ENCODE measurements at places on chromosomes 11 and 22.

DNA sequence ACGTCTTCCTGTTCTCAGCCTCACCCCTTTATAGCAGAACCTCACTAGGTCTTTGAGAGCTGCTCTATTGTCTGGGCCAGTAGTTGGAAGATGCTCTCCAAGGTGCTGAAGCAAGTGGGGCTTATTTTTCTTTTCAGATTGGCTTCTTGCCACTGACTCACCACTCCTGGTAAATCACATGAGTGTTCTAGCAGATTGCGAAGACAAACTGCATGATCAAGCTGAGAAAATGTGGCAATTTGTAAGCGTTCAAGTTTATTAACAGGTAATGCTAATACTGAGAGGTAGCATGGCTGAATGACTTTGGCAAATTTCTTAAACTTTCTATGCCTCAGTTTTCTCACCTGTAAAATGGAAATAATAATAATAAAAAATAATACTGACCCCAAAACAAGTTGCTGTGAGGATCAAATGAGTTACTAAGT lies 59.2 kb downstream of the CACNG2 start:
- peak; percentile 43 for DNase-seq

DNA sequence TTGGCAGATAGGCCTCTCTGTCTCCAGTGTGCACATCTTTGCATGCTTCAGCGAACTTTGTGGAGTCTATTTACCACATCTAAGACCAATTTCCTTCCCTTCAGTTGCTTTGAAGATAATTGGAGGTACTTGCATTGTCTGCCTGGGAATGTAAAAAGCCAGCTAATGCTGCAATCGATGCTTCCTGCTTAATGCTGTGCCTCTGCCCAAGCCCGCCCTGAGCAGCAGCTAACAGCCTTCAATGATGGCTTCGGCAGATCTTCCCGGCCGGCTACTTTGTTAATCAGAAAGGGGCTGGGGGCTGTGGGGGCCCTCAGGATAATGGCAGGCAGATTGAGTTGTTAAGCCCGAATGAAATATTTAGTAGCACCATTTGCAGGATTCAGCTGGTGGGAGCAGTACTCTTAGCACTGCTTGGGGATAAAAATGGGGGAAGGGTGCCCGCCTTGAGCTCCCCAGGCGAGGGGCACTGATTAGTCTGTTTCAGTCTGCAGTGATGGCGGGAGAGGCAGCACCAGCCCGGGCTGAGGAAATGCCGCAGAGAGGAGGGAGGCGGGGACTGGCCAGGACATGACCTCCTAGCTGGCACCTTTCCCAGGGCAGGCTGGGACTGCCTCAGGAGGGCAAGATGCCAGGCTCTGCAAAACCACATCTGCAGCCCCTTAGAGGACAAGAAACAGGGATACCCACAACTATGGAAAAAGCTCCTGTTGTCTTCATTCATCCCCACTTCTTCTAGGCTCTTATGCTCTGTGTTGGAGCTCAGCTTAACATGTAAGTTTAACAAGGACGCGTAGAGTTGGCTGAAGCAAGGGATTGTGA lies 460.0 kb downstream of the BUD13 start:
- no peak for DNase-seq

- DNase-seq: no peak
These were observed 7.6 kb upstream of the RBFOX2 start for GRCh38 chr22:36036167-36036624.

DNA sequence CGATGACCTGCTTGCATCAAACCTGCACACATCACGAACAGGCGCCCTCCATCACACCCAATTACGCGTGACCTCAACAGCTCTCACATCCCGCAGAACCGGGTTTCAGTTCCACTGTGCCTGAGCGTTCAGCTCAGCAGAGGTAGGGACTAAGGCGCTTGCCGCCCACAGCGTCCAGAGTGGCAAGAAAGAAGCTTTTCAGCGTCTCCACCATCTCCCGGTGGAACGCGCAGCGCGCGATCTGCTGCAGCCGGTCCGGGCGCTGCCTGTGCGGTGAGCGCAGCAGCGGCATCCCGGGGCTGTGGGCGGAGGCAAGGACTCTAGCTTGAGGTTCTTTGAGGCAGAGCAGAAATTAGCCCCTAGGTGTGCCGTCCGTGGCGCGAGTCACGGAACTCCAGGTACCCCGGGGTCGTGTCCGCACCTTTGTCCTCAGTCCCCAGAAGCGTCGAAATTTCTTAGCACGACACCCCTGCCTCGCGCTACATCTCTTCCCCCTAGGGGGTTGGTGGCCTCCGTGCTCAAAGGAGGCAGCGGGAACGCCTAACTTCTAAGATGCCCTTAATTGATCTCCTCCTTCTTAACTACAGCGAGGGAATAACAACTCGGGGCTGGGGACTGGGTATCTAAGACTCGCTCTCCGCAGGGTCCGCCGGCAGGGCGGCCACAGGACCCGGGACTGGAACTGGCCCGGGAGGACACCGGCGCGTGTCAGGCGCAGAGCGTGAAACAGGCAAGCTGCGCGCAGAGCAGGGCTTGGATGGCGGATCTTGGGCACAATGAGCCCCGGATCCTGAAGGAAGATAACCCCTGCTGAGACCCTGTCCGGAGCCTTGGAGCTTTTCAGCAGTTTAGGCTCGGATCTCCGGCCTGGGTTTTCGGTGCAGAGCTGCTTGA lies 1.7 kb upstream of the CALCA start:
- peak; percentile 41 for DNase-seq

- DNase-seq: peak; percentile 70
These were observed 18.4 kb downstream of the MS4A6E start for GRCh38 chr11:60345489-60345888.

DNA sequence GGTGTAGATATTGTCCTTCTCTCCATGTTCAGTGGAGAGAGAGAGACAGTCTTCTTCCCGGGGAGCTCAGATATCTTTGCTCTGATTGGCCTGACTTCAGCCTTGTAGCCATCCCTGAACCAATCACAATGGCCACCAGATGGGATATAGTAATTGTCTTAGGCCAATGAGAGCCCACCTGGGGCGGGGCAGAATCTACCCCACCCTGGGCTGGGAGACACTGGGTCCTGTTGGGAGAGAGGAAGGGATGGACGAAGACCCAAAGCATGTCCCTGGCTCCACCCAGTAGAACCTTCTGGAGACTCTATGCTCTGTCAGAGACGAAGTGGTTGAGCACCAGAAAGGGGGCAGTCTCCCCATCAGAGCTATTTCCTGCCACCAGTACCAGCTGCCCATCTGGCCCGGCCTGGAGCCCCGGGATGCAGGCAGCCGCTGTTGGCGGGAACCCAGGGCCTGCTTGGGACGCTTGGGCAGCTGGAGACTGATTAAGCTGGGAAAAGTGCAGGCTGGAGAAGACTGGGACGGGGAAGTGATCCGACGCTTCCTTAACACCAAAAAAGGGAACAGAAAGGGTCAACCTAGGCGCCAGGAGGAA lies 31.6 kb upstream of the CBX7 start:
- DNase-seq: no peak

- DNase-seq: no peak
These were observed 4.4 kb upstream of the ZNF202 start for GRCh38 chr11:123745764-123746451.

- no peak for DNase-seq
These were observed 60.4 kb upstream of the ZBED5 start for GRCh38 chr11:10918275-10918674.

DNA sequence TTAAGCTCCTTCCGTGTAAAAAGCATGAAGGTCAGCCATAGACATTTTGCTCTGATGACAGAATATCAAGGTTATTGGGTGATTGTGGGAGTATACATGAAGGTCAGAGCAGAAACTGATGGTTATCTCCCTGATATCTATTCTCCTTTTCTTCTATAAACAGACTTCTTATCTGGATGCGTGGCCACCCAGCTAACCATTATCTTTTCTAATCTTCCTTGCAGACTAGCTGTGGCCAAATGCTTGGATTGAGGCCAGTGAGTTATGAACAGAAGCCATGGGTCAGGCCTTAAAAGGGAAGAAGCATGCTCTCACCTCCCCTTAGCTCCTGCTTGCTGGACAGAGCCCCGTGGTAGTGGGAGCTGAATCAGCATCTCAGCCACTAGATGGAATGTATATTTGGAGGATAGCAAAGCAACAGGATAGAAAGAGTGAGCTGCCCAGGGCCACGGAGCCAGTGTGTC lies 31.3 kb upstream of the LRRC55 start:
- no peak for DNase-seq

GRCh38 chr22:45814198-45814597 lies 142.6 kb downstream of the ATXN10 start:
- DNase-seq: no peak

DNA sequence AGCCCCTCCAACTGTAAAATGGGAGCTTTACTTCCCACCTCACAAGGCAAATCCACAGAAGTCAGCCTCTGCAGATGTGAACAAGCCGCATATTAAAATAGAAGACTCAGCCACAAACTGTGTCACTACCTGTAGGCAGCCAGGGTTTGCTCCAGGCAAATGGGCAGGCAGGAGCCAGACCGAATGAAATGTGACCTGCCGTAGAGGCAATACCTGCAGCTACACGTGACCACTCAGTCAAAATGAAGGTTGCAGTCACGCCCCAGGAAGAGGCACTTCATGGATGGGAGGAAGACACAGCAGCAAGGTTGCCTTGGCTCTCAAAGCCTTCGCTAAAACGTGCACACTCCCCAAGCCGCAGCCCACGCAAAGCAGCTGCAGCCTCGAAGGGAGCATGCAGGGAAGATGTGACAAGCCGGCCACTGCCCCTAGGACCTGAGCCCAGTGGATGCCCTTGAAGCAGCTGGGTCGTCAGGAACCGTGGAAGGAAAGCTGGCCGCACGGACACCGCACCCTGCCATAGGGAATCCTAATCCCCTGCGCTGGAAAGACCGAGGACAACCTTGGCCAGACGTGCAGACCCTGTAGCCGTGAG lies 53.1 kb downstream of the SHANK2 start:
- no peak for DNase-seq

GRCh38 chr11:111388842-111389241 lies 9.8 kb upstream of the POU2AF1 start:
- DNase-seq: peak; percentile 19

GRCh38 chr11:134944986-134945385 lies 532.9 kb upstream of the B3GAT1 start:
- no peak for DNase-seq

DNA sequence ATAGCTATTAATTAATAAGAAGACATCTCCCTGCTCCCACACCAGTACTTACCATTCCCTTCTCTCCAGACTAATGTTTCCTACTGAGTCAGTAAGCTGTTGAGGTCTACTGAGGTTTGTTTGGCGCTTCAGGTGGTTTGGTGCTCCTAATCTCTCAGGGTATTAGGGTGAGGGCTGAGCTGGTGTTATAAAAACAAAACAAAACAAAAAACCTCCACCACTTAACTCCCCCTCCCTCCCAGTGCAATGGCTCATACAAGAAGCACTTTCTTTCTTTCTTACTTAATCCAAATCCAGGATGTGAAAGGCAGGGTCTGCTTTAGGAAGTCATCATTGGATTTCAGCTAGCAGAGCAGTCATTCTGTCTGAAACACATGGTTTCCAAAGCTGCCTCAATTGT lies 15.3 kb downstream of the CSTPP1 start:
- no peak for DNase-seq

GRCh38 chr11:7605186-7605943 lies 67.9 kb downstream of the CYB5R2 start:
- no peak for DNase-seq

GRCh38 chr22:46749682-46750529 lies 11.9 kb upstream of the CERK start:
- no peak for DNase-seq

GRCh38 chr22:45974498-45974897 lies 2.5 kb downstream of the WNT7B start:
- no peak for DNase-seq

DNA sequence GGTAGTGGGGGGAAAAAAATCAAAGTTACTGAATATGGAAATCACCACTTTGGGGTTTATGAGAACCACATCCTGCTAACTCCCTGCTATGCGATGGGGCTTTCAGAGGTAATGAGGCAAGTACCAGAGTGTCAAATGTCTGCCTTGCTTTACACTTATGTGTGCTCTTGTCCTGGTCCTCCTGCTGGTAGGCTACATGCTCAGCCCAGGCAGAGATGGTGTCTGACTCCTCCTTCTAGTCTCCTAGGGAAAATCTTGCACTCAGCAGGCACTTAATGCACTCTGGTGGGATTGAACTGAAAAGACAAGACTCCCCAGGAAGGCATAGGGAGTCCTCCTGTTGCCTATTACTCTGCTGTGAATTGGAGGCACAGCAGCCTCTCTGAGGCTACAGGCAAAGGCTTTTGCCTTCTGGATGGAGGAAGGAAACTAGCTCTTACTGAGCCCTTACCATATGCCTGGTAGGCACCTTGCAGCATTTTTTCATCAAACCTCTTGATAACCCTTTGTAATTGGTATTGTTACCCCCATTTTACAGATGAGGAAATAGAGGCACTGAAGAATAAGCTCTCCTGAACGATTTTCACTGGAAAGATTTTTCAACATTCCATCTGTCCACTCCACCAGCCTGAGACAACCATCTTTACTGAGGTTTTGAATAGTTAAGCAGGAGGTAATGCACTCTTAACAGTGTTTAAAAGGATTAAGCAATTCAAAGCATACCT lies 132.1 kb upstream of the PAX6 start:
- peak; percentile 79 for DNase-seq

DNA sequence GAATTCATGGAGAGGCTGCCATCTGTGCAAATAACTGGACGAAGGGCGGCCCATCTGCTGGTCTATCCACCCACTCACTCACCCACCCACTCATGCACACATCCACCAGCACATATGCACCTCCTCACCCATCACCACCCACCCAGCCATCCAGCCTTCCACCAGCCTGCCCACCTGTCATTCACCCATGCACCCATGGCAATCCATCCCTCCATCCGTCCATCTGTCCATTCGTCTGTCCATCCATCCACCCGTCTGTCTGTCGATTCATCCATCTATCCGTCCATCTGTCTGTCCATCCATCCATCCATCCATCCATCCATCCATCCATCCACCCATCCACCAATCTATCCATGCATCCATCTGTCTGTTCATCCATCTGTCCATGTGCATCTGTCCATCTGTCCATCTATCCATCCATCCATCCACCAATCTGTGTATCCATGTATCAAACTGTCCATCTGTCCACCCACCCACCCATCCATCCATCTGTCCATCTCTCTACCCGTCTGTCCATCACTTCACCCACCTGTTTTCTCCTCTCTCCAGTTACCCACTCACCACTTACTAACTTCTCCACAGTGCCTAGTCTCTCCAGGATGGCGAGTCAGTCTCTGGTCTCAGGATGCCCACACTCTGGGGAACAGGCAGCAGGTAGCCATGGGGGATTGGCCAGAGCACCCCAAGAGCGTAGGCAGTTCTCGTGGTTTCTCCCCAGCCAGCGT lies 8.9 kb downstream of the TRPM5 start:
- DNase-seq: no peak

DNA sequence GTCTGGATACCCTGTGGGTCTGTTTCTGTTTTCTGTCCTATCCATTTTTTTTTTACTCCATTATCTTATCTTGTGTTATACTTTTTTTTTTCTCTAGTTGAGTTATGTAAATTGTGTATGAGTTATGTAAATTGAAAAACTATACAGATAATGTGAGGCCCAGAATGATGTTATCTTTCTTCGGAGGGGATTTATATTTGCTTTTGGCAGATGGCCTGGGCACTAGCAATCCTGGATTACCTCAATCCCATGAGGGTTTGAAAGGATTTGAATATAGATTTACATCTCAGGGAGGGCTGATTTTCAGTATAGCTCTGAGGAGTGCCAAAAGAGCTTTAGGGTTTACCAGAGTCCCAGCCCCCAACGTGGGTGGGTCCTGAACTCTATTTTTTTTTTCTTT lies 71.0 kb downstream of the CSTPP1 start:
- no peak for DNase-seq
